Ureter (tissue), 1 donor: ENCODE measurements at places on chromosomes 1 and 21. TPM values are rescaled to one million over a fixed set of nuclear protein-coding genes. Genes with fewer than 3 reads are reported as not detected.

The CELA3B gene
- not detected for total RNA-seq

The PLA2G2D gene
- not detected for total RNA-seq

The CELA3A gene
- not detected for total RNA-seq

The SLC35F3 gene
- 0.21 TPM for total RNA-seq

The ARHGEF10L gene
- 166 TPM for total RNA-seq

The RGS13 gene
- total RNA-seq: 0.62 TPM

The PTGFR gene
- 4.6 TPM for total RNA-seq

The TP73 gene
- 3.7 TPM for total RNA-seq

The MANEAL gene
- 10.2 TPM for total RNA-seq

The KCND3 gene
- 6.2 TPM for total RNA-seq

The FCRLB gene
- total RNA-seq: 3.9 TPM

The SRGAP2C gene
- 26.3 TPM for total RNA-seq

The KHDRBS1 gene
- total RNA-seq: 139 TPM

The OR2T2 gene
- total RNA-seq: not detected

The ZMPSTE24 gene
- 52.9 TPM for total RNA-seq

The FMO3 gene
- 0.65 TPM for total RNA-seq

The OPRD1 gene
- not detected for total RNA-seq

The TAS1R1 gene
- total RNA-seq: not detected

The AMPD1 gene
- 0.86 TPM for total RNA-seq

The TFAP2E gene
- 1.2 TPM for total RNA-seq

The FMO5 gene
- total RNA-seq: 8.4 TPM

The ANKRD34A gene
- 0.47 TPM for total RNA-seq

The EVA1B gene
- 12.4 TPM for total RNA-seq

The LRRC53 gene
- not detected for total RNA-seq

The SLC16A1 gene
- 9.0 TPM for total RNA-seq

The MIS18A gene
- 7.6 TPM for total RNA-seq

The RNF186 gene
- total RNA-seq: not detected

The MAP10 gene
- total RNA-seq: 4.0 TPM

The EDARADD gene
- total RNA-seq: 50.4 TPM

The CHIA gene
- not detected for total RNA-seq

The CA6 gene
- not detected for total RNA-seq

The CD53 gene
- 20.9 TPM for total RNA-seq

The E2F2 gene
- 0.52 TPM for total RNA-seq

The NCMAP gene
- 0.73 TPM for total RNA-seq

The IL6R gene
- 12.5 TPM for total RNA-seq

The DTL gene
- 1.6 TPM for total RNA-seq

The BRDT gene
- total RNA-seq: not detected

The PGLYRP4 gene
- total RNA-seq: 0.60 TPM

The PWP2 gene
- total RNA-seq: 8.3 TPM

The PRR9 gene
- not detected for total RNA-seq

The TIE1 gene
- 21.4 TPM for total RNA-seq

The FCGR1A gene
- 2.9 TPM for total RNA-seq

The OR2T35 gene
- total RNA-seq: not detected

The NBPF6 gene
- not detected for total RNA-seq

The PAX7 gene
- not detected for total RNA-seq

The SPOCD1 gene
- total RNA-seq: 39.8 TPM

The ELAPOR1 gene
- 0.75 TPM for total RNA-seq

The FCER1A gene
- 0.99 TPM for total RNA-seq

The CREB3L4 gene
- 13.9 TPM for total RNA-seq

The METTL18 gene
- 11.4 TPM for total RNA-seq

The OBSCN gene
- 42.2 TPM for total RNA-seq

The PKP1 gene
- total RNA-seq: 58.1 TPM

The DISP3 gene
- 0.34 TPM for total RNA-seq

The SGIP1 gene
- 15.8 TPM for total RNA-seq

The PLA2G2F gene
- 19.2 TPM for total RNA-seq

The SEC16B gene
- 2.6 TPM for total RNA-seq

The LRRC40 gene
- 13.1 TPM for total RNA-seq
